Muscle of arm (tissue), 14 donors: ENCODE measurements at places on chromosomes 3 and 15. TPM values are rescaled to one million over a fixed set of nuclear protein-coding genes. Genes with fewer than 3 reads are reported as not detected.

Gene TAGLN3
- 2.9 TPM for polyA plus RNA-seq

Gene MYD88
- 31.6 TPM for polyA plus RNA-seq

Gene PP2D1
- polyA plus RNA-seq, result 0.24 TPM

Gene BCHE
- 49.8 TPM for polyA plus RNA-seq

Gene SENP7
- polyA plus RNA-seq, result 58.3 TPM

Gene KNG1
- 0.71 TPM for polyA plus RNA-seq
